ENCODE measurements at places on chromosomes 6 and 20.

- no peak for DNase-seq
Observed at GRCh38 chr6:55456016-55456415, 123.0 kb downstream of the HMGCLL1 start.

DNA sequence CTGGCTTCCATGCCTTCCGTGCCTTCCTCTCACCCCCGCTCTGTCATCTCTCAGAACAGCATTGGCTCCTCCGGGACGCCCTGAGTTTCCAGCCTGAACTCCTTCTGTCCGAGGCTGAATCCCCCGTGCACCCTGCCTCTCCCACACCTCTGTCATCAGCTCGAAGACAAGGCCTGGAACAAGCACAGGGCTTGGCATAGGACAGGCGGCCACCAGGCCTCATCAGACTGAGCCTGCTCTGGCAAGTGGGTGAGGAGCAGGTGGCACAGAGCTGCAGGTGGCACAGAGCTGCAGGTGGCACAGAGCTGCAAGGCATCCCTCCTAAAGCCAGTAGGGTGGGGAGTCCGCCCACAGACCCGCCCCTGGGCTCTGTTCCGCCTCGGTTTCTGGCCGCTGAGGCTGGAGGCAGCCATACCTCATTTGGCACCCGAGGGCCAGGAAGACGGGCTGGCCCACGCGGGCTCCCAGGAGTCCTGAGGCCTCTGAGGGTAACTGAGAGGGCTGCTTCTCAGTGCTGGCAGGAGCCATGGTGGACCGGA is 60.2 kb downstream of the EZR start:
- peak; percentile 67 for DNase-seq

- no peak for DNase-seq
Observed at GRCh38 chr6:14396826-14397517, 279.4 kb downstream of the CD83 start.

- DNase-seq = no peak
Observed at GRCh38 chr6:125658759-125659431, 90.5 kb upstream of the HEY2 start.

GRCh38 chr6:95589826-95590570 is 12.7 kb downstream of the MANEA start:
- no peak for DNase-seq

GRCh38 chr6:156582509-156582992 is 194.6 kb upstream of the ARID1B start:
- DNase-seq = peak; percentile 81

DNA sequence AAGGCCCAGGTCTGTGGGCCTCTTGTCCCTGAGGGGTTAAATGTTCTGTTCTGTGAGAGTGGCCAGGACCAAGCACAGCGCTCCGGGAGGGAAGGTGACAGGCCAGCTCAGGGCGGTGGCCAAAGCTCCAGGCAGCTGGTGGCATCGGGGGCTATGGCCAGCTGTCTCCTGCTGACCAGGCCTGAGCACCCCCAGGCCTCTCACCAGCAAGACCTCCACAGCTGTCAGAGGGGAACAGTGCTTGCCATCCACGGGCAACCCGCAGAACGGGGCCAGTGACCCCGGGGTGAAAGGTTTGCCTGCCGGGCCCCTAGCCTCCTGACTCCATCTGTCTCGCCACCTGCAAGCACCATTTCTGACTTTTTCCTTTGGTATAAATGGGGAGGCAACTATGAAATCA is 46.0 kb downstream of the EYA2 start:
- DNase-seq = no peak

- no peak for DNase-seq
Observed at GRCh38 chr20:454951-455350, 7.4 kb downstream of the TBC1D20 start.

DNA sequence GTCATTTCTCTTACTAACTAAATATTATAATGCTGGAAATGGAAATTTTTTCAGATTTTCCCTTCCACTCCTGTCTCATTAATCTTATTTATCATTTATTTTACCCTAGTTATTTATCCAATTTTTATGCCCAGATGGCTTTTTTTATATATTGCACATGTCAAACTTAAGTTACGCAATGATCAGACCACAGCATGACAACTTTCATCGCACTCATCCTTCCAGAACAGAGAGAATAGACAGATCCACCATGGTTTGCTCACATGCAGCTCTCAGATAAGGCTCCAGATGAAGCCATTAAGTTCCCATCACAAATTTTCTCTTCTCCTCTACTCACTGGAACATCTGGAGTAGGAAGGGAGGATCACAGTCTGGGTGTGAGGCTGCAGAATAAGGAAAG is 48.7 kb downstream of the MAP7 start:
- no peak for DNase-seq

GRCh38 chr6:84422380-84422968 is 195.0 kb upstream of the CEP162 start:
- no peak for DNase-seq

GRCh38 chr6:10505529-10505928 is 15.6 kb upstream of the GCNT2 start:
- peak; percentile 92 for DNase-seq

DNA sequence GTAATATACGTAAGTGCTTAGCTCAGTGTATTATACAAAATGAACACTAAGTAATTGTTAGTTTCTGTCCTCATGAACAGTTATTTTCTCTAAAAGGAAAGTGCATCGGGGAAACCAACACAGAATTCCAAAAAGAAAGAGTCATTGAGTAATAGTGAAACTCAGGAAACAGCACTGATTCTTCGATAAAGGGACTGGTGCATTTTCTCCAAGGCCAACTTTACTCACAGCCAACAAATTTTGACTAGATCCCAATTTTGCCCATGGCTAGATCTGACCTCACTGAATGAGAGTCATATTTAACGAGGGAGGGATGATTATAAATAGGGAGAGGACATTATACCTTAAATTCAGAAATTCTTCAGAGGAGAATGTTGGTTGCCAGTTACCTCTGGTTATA is 390.9 kb upstream of the NRSN1 start:
- DNase-seq = no peak

All from COR-L47 (cell line).